ENCODE measurements at places on chromosomes 7 and 10.
A peak's percentile ranks its signal among the peaks of the same experiment; 100 is the strongest.

DNA sequence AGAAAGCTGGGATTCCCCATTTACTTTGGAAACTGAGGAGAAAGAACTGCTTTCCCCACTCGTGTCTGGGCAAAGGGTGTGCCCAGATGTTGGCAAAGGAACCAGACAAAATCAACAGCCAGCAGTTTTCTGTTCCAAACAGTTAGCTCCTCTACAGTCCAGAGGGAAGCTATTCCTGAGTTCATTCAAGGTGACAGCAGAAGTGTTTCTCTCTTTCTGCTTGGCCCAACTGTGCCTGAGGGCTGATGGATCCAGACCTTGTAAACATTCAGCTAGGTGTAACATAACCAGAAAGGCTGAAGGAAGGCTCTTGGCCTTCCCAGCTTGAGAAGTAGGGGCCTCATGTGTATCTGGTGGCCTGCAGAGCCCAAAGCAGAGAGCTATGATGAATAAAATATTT, 7.0 kb upstream of the ALDH18A1 start:
- H3K4me3 ChIP-seq: no peak overlapping the region
- no peak overlapping the region for H3K27ac ChIP-seq

- no peaks in the 10 kb centered on the region for H3K4me1 ChIP-seq
- H3K36me3 ChIP-seq: no peaks in the 10 kb centered on the region
- no peak overlapping the region for H3K4me3 ChIP-seq
- H3K27me3 ChIP-seq: peaks cover 45% of the 10 kb centered on the region
- no peak overlapping the region for H3K27ac ChIP-seq
- no peak for DNase-seq
These were observed 353 bp downstream of the MOGAT3 start for GRCh38 chr7:101200504-101200861.

DNA sequence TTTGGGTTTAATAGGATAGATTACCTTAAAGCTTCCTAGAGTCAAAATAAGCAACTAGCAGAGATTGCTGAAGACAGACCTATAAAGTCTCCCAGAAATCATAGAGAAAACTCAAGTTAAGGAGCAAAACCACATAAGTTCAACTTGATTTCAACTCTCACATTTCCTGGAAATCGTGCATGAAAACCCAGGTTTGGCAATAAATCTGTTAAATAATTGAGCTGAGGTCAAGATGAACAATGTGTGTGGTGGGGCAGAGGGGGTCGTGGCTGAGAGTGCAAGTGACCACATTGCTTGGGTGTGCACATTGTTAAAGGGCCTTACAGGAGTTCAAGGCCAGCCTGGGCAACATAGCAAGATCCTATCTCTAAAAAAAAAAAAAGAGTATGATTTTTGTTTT, 636.5 kb downstream of the GALNT17 start:
- DNase-seq: no peak
- H3K4me3 ChIP-seq: no peak overlapping the region
- no peaks in the 10 kb centered on the region for H3K27me3 ChIP-seq

DNA sequence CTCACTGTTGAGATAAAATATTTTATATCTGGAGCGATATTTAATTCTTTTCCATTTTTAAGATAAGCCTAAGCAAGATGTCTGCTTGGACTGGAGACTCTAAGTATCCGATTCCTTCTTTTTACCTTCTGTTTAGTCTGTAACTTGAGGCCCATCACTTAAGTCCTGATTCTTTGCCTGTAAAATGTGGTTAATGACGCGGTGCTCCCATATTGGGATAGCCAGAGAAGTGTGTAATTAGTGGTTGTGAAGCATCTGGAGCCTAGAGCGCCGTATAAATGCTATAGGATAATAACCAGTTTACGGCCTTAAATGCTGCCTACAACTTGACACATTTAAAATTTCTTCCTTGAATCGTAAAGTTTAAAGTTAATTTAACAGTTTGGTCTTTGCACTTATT, 132.9 kb downstream of the CHN2 start:
- H3K4me1 ChIP-seq: no peaks in the 10 kb centered on the region
- no peak overlapping the region for H3K4me3 ChIP-seq
- no peaks in the 10 kb centered on the region for H3K36me3 ChIP-seq

- no peak for DNase-seq
- no peak overlapping the region for H3K27ac ChIP-seq
- no peaks in the 10 kb centered on the region for H3K36me3 ChIP-seq
- no peak overlapping the region for H3K4me3 ChIP-seq
- H3K4me1 ChIP-seq: no peaks in the 10 kb centered on the region
- no peaks in the 10 kb centered on the region for H3K27me3 ChIP-seq
These were observed 54.6 kb downstream of the BPGM start for GRCh38 chr7:134701272-134701671.

DNA sequence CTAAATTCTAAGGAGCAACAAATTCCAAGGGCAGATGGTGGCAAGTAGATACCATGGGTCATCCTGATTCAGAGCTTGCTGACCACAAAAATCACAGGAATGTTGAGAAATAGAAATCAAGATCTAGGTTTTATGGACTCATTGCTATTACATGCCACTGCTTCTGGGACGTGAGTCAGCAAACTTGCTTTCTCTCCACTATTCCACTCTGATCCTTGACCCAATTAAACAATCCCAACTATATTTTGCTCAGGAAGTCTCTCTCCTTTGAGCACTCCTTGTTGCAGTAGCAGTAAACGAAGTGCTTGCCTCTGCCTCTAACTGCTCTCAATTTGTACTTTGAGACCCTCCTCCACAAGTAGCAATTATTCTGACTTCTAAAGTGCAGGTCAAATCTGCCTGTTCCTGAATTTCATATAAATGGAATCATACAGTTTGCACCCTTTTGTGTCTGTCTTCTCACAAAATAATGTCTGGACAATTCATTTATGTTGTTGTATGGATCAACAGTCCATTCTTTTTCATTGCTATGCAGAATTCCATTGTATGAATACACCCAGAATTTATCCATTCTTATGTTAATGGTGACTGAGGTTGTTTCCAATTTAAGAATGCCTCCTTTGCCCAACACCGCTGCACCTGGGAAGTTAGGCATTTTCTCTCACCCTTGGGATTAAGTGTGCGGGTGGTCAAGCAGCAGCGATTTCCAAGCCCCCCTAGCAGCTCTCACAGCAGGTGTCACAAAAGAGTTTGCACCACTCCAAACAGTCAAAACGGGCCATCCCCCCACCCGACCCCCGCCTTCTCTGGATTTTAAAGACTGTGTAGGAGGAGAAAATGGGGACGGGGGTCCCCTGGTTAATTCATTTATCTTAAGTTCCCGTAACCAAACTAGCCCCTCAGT, 35.9 kb downstream of the ACSM6 start:
- DNase-seq: no peak
- no peaks in the 10 kb centered on the region for H3K36me3 ChIP-seq
- H3K4me1 ChIP-seq: no peaks in the 10 kb centered on the region
- no peak overlapping the region for H3K4me3 ChIP-seq
- H3K27ac ChIP-seq: peak overlapping the region; percentile 65

Data from breast epithelium (tissue), 4 donors.